Naive thymus-derived CD4-positive, alpha-beta T cell (primary cell): ENCODE measurements at places on chromosomes 13 and 19.

DNA sequence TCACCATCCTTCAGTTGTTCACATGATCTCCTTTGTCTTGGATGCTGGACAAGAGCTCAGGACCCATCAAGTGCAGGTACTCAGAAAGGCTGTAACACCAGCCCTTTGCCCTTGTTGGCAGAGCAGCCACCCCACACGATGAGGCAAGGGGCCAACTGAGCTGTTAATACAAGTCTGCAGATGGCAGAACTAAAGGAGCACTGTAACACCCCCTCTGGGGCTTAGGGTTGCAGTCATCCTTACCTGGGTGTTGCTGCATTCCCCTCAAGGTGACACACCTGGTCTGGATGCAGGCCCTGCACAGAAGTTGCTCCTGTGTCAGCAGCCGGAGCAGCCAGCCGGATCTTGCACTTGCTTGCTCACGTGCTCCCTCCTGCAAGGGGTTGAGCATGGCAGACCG, 52.0 kb downstream of the STARD13 start:
- DNase-seq = no peak

GRCh38 chr19:1101337-1101698, 2.5 kb upstream of the GPX4 start:
- DNase-seq = no peak

GRCh38 chr13:83168590-83168989, 713.7 kb downstream of the SLITRK1 start:
- no peak for DNase-seq

- DNase-seq = no peak
Measured at GRCh38 chr13:45886466-45886865, 34.9 kb upstream of the SIAH3 start.

- no peak for DNase-seq
Measured at GRCh38 chr19:36972571-36972970, 56.4 kb downstream of the ZNF568 start.

DNA sequence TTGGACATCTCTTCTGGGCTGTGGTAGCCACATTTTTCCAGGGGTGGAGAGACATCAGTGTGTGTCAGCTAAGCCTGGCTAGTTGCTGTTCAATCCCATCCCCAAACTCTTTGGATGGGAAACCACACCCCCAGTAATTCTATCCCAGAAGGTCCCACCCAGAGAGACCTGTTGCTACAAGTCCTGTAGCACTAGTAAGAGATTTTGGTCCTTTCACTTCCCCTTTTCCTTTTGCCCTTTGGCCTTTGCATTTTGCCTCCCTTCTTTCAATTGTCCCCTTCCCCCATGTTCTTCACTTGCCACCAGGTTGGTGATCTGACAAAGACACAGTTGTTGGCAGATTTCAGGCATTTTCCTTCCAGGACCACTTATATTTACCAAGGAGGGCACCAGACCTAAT, 3.8 kb downstream of the CBY2 start:
- no peak for DNase-seq

DNA sequence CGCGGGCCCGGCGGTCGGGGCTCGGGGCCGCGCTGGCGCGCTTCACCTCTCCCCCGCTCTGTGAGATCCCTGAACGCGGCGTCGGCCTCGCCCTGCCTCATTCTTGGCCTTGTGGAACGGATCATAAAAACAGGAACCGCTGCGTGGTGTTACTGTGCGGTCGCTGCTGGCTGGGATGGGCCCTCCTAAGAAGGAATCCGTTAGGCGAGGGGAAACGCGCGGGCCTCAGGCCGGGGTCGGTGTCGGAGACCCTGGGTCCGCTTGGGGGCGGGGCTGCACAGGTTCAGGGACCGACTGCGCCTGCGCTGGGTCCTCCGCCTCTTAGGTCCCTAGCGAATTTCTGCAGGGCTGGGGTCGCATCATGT, 381 bp downstream of the CKAP2 start:
- peak; percentile 72 for DNase-seq

DNA sequence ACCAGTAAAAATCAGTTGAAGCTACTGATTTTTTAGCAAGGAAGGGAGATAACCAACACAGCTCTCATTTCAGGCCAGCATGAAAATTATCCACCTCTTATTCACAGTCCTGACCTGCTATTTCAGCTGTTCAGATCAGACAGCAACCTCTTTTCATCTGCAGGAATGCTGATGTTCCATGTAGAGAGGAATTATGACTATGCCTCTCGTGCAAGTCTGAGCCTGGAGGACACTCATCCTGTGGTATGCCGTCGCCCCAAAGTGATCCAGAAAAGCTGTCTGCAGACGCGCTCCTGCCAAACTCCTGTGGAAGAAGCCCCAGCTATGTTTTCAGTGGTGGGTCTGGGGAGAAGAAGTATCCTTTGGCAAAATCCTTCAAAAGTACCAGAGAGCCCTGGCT, 563.5 kb upstream of the SLITRK1 start:
- no peak for DNase-seq
